ENCODE measurements at places on chromosomes 4 and X.

DNA sequence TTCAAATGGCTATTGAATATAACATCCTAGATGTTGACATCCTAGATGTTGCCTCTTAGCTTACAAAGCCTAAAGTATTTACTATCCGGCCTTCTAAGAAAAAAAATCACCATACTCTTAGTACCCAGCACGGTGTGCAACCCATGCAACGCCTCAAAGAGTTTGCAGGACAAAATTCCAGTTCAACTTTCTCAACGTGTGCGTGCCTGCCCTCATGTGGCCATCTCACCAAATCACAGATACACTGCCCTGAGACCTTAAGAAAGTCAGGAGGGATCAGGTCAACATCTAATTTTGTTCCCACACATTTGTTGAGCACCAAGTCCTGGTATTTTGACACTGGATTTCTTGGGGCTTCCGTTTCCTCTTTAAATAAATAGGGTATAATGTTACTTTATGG, 68.3 kb downstream of the CRMP1 start:
- DNase-seq, result no peak

DNA sequence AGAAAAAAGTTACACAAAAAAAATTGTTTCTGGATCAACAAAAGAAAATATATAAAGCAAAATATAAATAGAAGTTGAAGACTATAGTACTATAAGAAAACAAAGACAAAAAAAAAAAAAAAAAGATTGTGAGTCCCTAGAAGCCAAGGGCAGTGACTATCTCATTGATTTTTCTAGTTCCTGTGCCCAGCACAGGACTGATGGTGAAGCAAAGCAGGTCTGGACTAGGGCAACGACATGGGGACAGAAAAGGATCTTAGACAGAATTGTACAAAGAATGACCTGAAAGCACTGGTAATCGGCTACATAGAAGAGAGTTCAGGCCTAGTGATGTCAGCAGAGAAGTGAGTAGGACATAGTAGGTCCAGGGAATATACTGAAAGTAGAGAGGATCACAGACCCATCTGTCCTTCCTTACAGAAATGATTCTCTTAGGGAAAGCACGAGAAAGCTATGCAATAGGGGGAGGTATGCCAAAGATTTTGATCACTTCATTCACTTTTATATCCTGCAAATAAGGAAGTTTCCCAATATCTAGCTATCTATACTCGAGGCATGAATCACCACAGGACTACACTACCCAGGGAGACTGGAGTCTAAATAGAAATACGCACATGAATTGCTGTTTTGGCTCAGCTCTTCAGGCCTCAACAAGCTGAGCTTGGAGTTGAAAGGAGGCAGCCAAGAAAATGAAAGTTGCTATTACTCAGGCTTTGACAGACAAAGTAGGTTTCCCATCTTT, 230.9 kb upstream of the GPC4 start:
- no peak for DNase-seq

- no peak for DNase-seq
These were observed 632.5 kb upstream of the GNPDA2 start for GRCh38 chr4:45358573-45359506.

- DNase-seq, result no peak
These were observed 31.9 kb upstream of the UGT2B7 start for GRCh38 chr4:69064391-69064790.

DNA sequence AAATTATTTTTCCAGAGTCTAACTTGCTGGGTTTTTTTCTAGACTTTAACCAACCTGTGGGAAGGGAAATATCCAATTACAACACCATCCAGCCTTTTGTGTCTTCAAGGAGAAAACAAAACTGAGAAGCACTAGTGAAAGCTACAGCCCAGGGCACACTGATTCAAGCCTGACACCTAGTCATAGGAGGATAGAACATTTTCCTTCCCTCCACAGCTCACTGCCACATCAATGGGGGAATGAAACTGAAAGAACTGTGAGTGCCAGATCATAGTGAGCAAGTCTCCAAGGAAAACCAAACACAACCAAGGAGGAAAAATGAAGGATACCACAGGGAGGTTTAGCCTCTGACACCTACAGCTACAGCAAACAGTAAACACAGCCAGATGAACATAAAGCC, 43.3 kb upstream of the MAGEA8 start:
- DNase-seq, result no peak

- no peak for DNase-seq
These were observed 96.6 kb upstream of the GUCY1A1 start for GRCh38 chr4:155569960-155570515.

GRCh38 chr4:105637408-105638176, 70.9 kb downstream of the INTS12 start:
- DNase-seq, result peak; percentile 48

DNA sequence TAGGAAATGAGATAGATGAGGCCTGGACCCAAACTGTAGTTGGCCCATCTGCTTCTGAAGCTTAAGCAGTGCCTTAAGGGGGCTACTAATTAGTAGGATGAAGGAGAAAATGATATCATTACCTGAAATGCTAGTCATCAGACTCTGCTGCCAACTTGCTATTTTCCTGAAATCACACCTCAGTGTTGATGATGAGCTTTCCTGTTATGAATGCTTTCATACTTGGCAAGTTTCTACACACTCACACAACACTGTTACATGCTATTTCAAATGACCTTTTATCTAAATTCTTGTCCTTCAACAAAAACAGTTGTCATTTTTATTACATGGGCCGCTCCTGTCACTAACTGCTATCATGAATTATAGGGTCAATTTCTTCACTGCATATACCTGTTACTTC, 416.0 kb downstream of the PRDM5 start:
- DNase-seq, result no peak

GRCh38 chrX:4881277-4881676, 1167.8 kb upstream of the PRKX start:
- DNase-seq, result no peak

- DNase-seq, result peak; percentile 56
These were observed 46.2 kb downstream of the NEK1 start for GRCh38 chr4:169566021-169566818.

DNA sequence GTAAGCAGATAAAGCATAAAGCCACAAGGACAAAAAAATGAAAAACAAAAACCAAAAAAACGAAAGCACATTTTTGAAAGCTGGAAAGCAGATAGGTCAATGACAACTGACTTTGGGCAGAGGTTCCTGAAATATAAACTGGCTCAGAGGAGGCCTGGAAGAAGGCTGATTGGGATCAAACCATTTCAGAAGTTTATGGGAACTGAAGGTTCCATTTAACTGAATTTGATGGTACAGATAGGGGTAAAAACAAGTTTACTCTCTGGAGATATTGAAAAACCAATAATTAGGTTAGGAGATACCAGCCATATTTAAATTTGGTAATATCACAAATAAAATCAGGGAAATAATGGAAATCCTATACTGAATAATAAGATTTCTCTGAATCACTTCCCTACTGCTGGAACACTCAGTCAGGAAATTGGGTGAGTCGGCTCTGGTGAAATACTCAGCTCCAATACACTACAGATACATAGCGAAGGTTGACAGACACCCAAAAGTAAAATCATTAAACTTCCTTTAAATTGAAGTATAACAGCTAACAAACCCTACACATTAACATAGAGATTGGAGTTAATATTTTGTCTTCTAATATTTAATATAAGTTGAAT, 1584.3 kb downstream of the STIM2 start:
- DNase-seq, result no peak

DNA sequence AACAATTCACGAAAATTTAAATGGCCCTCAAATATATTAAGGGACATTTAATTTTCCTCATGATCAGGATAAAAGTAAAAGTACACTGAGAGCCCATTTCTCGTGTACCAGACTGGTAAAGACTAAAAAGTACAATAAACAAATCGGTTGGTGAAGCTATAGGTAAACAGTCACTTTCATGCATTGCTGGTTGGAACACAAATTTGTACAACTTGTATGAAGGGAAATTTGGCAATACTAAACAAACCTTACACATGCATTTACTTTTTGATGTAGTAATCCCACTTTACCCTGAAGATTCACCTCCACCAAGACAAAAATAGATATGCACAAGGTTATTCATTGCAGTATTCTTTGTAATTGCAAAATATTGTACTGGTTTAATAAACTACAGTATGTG, 31.4 kb upstream of the MBNL3 start:
- DNase-seq, result no peak

- DNase-seq, result peak; percentile 16
These were observed 62.4 kb downstream of the NPFFR2 start for GRCh38 chr4:72094059-72094797.

GRCh38 chrX:106862972-106863688, 40.0 kb downstream of the RIPPLY1 start:
- DNase-seq, result no peak

DNA sequence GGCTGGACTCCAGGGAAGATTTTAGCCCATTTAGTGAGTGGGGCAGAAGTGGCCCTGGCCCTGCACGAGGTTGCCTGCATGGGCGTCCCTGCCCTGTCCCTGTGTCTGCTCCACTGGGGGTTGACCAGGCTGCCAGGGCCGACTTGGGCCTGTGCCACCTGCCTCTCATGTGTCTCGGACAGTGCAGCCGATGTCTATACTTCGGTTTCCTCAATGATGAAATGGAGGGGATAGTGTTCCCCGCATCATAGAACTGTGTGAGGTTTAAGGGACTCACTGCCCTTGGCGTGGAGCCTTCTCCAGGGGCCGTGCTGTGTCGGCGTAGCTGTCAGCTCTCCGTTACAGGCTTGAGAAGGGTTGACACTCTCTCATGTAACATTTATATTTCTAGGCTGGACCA, 27.0 kb upstream of the MSANTD1 start:
- no peak for DNase-seq

GRCh38 chr4:71532407-71532806, 193.6 kb downstream of the SLC4A4 start:
- no peak for DNase-seq

- no peak for DNase-seq
These were observed 54.7 kb upstream of the PRDM8 start for GRCh38 chr4:80142394-80143306.

DNA sequence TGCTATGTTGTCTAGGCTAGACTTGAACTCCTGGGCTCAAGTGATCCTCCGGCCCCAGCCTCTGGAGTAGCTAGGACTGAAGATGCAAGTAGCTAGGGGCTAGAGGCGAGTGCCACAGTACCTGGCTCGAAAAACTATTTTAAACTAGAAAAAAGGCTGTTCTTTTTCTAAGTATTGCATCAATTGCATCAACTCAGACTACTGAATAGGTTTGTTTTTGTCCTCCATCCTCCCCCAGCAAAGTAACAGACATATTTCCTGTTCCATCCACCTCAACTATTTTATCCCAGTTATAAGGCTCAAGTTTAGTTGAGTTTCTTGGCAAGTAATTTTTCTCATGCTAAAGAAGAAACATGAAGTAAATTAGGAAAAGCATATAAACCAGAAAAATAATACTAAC, 4.1 kb downstream of the SH3RF1 start:
- no peak for DNase-seq

DNA sequence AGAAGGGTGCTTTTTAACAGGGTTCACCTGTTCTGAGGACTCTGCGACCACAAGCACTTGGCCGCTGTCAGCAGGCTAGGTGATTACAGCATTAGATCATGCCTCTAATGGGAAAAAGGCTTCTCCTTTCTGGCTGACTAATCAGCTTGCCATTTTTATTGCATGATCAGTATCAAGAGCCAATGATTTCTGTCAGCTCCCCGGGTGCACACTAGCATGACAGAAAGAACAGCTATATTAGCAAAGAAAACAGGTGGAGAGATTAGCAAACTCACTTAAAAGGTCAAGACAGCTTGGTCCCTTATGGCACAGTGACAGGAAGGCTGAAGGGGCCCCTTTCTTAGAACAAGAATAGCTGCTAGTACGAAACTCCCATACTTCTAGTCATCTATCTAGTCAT, 170.0 kb downstream of the SMIM20 start:
- no peak for DNase-seq
